Progenitor cell of endocrine pancreas (in vitro differentiated cells): ENCODE measurements at places on chromosomes 16 and 17.
A peak's percentile ranks its signal among the peaks of the same experiment; 100 is the strongest.

- no peak for DNase-seq
These were observed 5.9 kb upstream of the SPAG7 start for GRCh38 chr17:4973256-4974114.

- DNase-seq, result no peak
These were observed 26.1 kb downstream of the RCVRN start for GRCh38 chr17:9878786-9879525.

GRCh38 chr17:3886776-3887175, 6.1 kb downstream of the CAMKK1 start:
- DNase-seq, result no peak

DNA sequence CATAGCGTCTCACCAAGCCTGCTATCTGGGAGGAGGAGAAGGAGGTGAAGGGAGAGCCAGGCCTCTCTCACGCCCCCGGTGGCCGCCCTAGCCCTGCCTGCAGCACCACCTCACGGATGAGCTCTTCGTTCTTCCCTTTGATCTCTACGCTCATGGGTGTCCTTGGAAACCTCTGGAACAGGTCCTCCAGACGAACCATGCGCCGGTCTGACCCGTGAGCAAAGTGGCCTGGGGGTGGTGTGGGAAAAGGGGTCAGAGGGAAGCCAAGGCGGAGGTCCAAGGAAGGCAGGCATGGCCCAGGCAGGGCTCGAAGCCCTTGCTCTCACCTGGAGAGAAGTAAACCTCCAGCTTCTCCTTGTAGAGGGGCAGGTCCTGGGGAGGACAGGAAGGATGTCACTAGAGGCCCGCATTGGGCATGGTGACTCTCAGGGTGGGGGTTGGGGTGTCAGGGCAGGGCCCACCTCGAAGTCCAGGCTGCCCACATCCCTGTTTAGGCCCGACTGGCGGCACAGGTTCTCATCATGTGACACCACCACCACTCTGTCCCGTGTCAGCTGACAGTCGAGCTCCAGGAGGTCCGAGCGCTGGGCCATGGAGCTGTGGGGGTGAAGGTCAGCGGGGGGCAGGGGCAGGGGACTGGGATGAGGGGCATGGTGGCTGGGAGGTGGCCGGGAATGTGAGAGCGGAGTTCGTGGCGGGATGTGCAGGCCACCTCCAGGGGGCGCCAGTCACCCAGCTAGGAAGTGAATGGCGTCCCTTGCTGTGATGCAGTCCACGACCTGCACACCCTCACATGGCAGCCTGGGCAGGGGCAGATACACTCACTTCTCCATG, 923 bp downstream of the GDPD3 start:
- no peak for DNase-seq

DNA sequence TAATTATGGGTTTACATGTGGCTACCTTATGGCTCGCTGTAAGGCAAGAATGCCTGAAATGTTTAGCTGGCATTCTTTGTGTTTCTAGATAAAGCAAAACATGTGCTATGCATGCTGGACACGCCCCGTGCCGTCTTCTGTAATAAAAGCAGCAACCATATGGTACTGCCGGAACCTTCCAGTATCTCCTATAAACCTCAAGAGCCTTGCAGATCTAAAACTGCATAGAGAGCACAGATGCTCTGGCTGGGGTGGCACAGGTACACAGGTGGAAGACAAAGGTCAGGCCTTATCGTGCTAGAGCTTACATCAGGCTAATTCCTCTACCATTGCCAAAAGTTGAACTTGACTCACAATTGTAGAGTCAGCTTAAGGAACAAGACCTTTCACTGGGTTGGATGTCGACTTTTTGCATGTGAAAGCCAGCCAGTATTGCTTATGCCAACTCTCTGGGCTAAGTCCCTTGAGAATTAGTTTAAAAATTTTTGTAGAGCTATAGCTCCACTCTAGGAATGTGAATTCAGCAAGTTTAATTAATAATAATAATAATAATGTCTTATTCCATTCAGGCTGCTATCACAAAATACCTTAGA, 187.4 kb upstream of the CACNG5 start:
- no peak for DNase-seq

DNA sequence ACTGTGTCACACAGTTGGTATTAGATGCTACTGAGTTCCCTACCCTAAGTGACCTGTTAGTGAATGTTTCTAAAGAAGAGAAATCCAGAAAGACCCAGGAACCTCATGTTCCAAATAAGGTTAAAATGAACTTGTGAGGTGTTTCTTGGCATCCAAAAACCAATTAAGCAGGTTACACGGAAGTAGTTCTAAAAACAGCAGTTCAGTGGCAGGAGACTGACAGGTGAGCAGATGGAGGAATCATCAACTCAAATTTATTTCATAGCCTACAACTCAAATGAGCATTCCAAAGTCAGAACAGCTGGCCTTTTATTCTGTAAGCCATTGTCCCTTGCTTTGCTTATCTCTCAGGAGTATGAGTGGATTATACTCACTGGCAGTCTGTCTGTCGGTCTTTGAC, 188.3 kb downstream of the IRX3 start:
- DNase-seq, result no peak

GRCh38 chr17:9206741-9207332, 185.5 kb downstream of the NTN1 start:
- no peak for DNase-seq

GRCh38 chr17:50563092-50563511, 2.6 kb downstream of the CACNA1G start:
- DNase-seq, result no peak

GRCh38 chr16:87266846-87267245, 50.3 kb downstream of the C16orf95 start:
- DNase-seq, result no peak

DNA sequence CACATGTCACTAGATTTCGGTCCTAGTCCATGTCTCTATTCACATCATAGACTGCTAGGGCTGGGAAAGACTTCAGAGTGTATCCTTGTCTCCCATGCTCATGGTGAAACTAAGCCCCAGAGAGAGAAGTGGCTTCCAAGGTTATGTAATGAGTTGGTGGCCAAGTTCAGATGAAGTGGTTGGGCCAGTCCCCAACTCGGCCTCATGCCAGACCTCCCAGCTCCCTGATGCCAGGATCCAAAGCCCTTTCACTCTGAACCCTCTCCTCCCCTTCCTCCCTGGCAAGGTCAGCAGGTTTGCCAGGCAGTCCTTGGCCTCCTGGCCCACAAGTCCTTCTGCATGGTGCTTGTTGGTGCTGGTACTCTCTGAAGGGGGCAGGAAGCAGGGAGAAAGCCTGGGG, 189.7 kb downstream of the AXIN2 start:
- DNase-seq, result no peak

DNA sequence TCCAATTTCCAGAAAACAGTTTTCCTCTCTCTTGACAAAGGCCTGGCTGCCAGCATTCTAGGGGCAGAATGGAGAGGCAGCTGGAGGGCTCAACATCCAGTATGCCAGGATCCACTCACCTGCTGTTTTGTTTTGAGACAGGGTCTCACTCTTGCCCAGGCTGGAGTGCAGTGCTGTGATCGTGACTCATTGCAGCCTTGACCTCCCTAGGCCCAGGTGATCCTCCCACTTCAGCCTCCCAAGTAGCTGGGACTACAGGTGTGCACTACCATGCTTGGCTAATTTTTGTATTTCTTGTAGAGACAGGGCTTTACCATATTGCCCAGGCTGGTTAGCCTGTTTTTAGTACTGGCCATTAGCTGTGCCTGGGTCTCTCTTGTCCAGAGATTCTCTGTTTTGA, 29.1 kb upstream of the FOXJ1 start:
- no peak for DNase-seq

GRCh38 chr17:7403727-7403976, 245 bp downstream of the TMEM256 start:
- DNase-seq, result no peak

DNA sequence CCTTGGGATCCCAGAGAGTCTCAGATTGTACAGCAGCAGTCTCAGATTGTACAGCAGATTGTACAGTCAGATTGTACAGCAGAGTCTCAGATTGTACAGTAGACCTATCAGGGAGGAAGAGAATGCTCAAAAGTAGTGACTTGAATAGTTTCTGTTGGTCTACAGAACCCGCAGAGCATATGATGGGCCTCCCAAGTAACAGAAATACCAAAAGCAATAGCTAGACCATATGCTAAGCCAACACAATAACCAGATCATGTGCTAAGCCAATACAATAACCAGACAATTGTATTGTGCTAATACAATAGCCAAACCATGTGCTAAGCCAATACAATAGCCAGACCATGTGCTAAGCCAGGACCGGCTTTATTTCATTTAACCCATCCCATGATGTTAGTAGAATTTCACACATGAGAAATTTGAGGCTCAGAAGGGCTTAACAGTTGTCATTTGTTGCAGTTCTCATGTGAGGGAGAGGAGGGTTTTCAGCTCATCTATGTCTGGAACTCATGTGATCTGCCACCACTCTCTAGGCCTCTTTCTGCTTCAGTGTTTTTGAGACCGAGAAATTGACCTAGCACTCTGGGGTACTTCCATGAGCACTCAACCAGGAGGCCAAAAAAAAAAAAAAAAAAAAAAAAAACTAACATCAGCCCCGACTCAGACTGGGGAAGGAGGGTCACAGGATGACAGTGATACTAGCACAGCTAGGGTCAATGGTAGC, 144.0 kb downstream of the SOX9 start:
- no peak for DNase-seq

GRCh38 chr16:57742543-57742942, 7.0 kb downstream of the KATNB1 start:
- DNase-seq, result no peak

GRCh38 chr17:35167046-35167445, 19.4 kb downstream of the UNC45B start:
- DNase-seq, result no peak

- no peak for DNase-seq
These were observed 1.1 kb downstream of the CD79B start for GRCh38 chr17:63930951-63931575.

DNA sequence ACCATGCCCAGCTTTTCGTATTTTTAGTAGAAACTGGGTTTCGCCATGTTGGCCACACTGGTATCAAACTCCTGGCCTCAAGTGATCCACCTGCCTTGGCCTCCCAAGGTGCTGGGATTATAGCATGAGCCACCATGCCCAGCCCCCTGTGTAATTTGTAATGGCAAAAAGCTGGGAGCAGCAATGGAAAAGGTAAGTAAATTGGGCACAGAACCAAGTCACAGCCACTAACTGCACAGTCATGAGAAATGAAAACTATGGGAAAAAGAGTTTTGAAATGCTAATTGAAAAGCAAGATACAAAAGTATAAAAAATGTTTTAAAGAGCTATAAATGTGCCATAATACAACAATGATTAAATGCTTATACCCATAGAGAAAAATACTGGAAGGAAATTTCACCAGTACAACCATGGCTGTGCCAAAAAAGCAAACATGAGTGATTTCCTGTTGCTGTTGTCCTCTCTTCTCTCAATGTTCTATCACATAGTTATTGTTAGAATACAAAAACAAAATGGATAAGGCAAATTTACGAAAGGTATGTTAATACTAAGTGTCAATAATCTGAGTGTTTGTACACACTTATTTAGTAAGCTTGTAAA, 6.2 kb downstream of the NTAN1 start:
- no peak for DNase-seq

DNA sequence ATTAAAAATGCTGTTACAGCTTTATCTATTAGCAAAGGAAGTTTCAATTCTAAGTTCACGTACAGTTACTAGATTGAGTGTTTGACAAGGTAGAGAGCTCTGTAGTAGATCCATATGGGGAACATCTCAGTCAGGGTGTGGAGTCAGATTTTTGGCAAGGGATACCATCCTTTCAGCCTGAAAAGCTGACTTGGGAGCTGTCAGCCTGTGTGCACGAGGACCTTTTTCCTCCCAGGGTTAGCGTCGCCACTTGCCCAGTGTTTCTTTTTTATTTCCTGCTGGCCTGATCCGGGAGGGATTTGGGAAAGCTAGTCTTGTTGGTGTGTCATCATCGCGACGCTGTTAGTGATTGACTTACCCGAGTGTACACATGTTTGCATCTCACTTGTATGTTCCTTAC, 29.5 kb downstream of the WWOX start:
- DNase-seq, result no peak

DNA sequence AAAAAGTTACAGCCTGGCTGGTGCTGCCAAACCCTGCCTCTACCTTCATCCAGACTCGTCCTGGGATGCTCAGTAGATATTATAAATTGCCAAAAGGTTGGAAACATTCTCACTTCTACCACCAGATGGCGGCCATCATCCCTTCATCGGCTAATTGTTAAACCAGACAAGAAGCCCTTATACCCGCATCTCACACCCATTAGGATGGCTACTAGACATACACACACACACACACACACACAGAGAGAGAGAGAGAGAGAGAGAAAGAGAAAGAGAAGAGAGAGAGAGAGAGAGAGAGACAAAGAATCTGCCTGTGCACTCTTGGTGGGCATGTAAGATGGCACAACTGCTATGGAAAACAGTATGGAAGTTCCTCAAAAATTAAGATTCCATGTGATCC, 15.0 kb upstream of the SCIMP start:
- DNase-seq, result peak; percentile 39

GRCh38 chr17:47276444-47276843, 22.8 kb downstream of the ITGB3 start:
- DNase-seq, result no peak

- no peak for DNase-seq
These were observed 13.5 kb upstream of the ADORA2B start for GRCh38 chr17:15931394-15931793.
